Subcutaneous preadipocyte (primary cell): ENCODE measurements at places on chromosomes 12 and 14. TPM values are rescaled to one million over a fixed set of nuclear protein-coding genes. Genes with fewer than 3 reads are reported as not detected.

CBLN3 gene
- total RNA-seq: 1.4 and 4.4 TPM in 2 replicates

PDE3A gene
- total RNA-seq: 0.39 and 1.5 TPM in 2 replicates

PPP1R36 gene
- total RNA-seq: 0.20 TPM in 1 of 2 replicates, not detected in the other

KIAA0586 gene
- 29.8 and 41.8 TPM in 2 replicates for total RNA-seq

KRR1 gene
- total RNA-seq: 16.9 and 23.1 TPM in 2 replicates

ZNF10 gene
- 2.9 and 3.5 TPM in 2 replicates for total RNA-seq

AQP6 gene
- total RNA-seq: not detected in 2 replicates

DYNC1H1 gene
- 507 and 990 TPM in 2 replicates for total RNA-seq

PTPRB gene
- total RNA-seq: under 0.01 TPM in 1 of 2 replicates, not detected in the other

GRIP1 gene
- under 0.01 TPM in 1 of 2 replicates, not detected in the other for total RNA-seq

ENO2 gene
- total RNA-seq: 6.6 and 9.0 TPM in 2 replicates

RERG gene
- total RNA-seq: not detected in 2 replicates

CPNE6 gene
- not detected in 2 replicates for total RNA-seq

IFNG gene
- not detected in 2 replicates for total RNA-seq

NGB gene
- not detected in 2 replicates for total RNA-seq

NDUFB1 gene
- total RNA-seq: 155 and 202 TPM in 2 replicates

NPAS3 gene
- total RNA-seq: 0.98 and 1.5 TPM in 2 replicates

GALNT4 gene
- total RNA-seq: 7.7 and 11.7 TPM in 2 replicates

COPZ1 gene
- total RNA-seq: 103 and 111 TPM in 2 replicates

DIO3 gene
- not detected in 2 replicates for total RNA-seq

FLRT2 gene
- 31.7 and 34.2 TPM in 2 replicates for total RNA-seq

USP44 gene
- 0.73 and 0.78 TPM in 2 replicates for total RNA-seq

MRPS35 gene
- total RNA-seq: 61.7 and 65.1 TPM in 2 replicates

RNF212B gene
- not detected in 2 replicates for total RNA-seq

GCH1 gene
- 0.73 and 1.2 TPM in 2 replicates for total RNA-seq

GTF2H3 gene
- total RNA-seq: 52.4 and 66.9 TPM in 2 replicates

CNIH1 gene
- total RNA-seq: 61.4 and 109 TPM in 2 replicates

ARMH4 gene
- 1.4 and 2.9 TPM in 2 replicates for total RNA-seq

NANOG gene
- total RNA-seq: not detected in 2 replicates

KIF26A gene
- total RNA-seq: under 0.01 TPM in 2 replicates

YBX3 gene
- total RNA-seq: 165 and 196 TPM in 2 replicates

POLE gene
- 34.5 and 54.2 TPM in 2 replicates for total RNA-seq

SLC35F4 gene
- total RNA-seq: 0.59 TPM in 1 of 2 replicates, not detected in the other

LBHD2 gene
- not detected in 2 replicates for total RNA-seq
